ENCODE measurements at places on chromosomes 7 and 10.

GRCh38 chr7:27453702-27454405 is 208.8 kb downstream of the HIBADH start:
- DNase-seq, result no peak

DNA sequence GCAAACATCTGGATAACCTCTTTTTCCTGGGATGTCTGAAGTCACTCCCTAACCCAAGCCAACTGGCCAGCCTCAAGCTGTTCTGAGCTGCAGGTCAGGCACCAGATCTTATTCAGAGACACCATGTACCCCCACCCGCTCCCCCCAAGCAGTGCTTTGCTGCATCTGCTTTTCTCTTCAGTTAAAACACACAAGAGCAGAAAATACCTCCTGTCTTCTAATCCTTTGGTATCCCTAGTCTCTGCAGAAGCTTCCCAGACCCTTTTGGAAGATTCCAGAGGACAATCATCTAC is 3.0 kb downstream of the ZNF488 start:
- no peak for DNase-seq

DNA sequence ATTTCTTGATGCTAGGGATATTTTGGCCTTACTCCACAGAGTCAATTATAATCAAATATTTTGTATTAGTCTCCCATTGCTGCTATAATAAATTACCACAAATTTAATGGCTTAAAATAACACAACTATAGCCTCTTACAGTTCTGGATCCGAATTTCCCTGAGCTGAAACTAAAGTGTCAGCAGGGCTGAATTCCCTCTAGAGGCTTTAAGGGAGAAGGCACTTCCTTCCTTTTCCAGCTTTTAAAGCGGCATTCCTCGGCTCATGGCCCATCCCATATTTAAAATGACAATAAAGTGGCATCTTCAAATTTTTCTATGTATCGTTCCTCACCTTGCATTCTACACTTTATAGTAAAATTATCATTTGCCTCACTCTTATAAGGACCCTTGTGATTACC is 421.4 kb upstream of the ZWINT start:
- no peak for DNase-seq

GRCh38 chr10:20233423-20233822 is 417.2 kb downstream of the PLXDC2 start:
- DNase-seq, result no peak

GRCh38 chr10:74645692-74646091 is 180.7 kb upstream of the KAT6B start:
- no peak for DNase-seq

GRCh38 chr7:43694399-43694748 is 34.9 kb downstream of the COA1 start:
- peak; percentile 38 for DNase-seq

GRCh38 chr10:15695852-15696251 is 23.9 kb downstream of the ITGA8 start:
- DNase-seq, result no peak

DNA sequence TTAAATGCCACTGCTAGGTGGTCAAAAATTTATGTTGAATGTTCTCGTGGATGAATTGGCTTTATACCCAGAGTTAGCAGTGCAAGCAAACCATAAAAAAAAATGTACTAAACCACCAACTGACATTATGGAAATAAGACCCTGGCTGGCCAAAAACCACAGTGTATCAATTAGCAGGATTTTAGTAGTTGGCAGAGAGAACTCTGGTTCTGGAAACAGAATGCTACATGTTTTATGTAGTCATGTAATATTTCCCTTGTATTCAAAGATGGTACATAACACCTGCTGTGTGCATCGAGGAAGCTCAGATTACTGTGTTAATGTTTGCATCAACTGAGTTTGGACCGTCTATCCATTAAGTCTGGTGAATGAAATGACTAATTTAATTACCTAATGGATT is 618.5 kb downstream of the CCSER2 start:
- no peak for DNase-seq

DNA sequence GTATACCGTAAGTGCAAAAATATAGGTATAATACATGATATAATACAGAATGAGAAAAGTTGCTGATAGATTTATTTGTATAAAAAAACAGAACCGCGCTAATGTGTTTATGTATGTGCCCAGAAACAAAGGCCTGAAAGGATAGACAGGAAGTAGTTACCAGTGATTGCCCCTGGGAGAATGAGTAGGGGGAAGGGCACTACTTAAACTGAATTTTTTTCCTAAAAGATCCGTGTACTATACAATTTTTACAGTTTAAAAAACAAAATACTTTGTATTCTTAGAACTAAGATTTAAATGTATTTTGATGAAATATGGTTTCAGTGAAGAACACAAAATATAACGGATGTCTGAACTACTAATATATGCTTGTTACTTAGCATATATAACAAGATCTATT is 2.9 kb downstream of the IPMK start:
- DNase-seq, result no peak

DNA sequence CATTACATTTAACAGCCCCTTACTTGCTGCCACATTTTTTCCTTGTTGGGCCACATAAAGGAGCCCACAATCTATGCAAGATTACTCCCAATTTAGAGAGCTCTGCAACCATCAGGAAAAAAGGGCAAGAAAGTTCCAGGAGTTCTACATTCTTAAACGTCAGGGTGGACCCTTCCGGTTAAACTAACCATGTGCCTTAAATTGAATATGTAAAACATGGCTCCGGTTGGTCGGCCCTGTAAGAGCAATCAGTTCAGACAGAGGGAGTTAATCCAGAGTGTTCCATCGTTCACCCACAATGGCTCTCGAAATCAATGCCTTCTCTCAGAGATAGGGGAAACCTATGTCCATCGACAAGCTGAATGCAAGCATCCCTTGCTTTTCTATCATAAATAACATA is 253.7 kb upstream of the PFKP start:
- DNase-seq, result no peak

DNA sequence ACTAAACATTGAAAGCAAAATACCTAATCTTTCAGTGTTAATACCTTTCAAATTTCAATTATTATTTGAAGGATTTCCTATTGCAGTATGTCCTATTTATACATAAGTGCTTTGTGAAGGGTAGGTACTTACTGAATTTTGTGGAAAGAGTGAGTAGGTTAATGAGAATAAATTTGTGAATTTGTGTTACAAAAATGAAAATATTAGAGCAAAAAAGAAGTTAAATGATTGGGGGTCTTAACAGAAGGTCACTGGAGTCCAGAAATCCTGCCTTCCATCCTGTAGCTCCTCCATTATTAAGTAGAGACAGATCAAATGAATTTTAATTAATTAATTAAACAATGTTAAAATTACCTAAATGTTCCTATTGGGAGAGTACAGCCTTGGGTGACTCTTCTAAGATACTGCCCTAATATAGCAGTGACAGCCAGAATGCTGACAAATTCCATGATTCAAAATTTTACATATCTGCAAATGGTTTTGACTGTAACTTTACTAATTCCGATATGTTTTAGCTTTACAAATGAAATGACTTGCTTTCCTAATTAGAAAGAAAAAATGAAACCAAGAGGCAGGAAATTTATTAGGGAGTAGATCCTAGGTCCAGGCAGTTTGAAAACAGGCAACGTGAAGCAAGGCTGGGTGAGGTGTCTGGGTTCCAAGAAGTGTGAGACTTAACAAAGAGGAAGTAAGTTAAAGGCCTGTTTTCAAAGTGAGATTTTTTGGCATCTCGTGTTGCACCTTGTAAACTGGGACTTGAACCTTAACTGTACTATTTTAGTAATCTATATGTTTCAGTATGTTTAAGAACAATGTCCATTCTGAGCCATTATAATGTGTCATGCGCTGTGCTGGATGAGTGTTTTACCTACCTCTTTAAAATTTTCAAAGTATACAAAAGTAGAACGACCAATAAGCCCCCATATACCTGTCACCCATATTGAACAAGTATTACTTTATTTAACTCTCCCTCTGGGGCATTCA is 1.5 kb downstream of the PIK3CG start:
- DNase-seq, result no peak

GRCh38 chr10:30433306-30433729 is 666 bp upstream of the MAP3K8 start:
- DNase-seq, result peak; percentile 90

GRCh38 chr7:48505051-48505450 is 333.8 kb downstream of the ABCA13 start:
- DNase-seq, result no peak

DNA sequence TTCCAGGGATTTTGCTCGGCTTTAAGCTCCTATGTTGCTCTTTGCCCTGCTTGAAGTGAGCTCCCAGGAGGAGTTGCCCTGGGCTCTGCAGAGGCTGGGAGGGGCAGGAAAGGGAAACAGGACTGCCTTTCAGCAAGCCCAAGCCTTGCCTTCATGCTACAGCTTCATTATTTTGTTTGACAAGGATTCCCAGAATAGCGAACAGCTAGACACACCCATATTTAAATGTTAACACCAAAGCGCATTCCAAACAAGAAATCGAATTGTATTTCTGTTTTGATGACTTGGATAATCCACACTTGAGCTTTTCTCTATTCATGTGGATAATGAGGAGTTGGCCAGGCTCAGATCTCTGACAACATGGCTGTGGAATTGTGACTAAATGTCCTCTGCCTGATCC is 6.3 kb downstream of the KIAA1217 start:
- no peak for DNase-seq

- no peak for DNase-seq
Observed at GRCh38 chr10:59104186-59104585, 72.3 kb upstream of the PHYHIPL start.

DNA sequence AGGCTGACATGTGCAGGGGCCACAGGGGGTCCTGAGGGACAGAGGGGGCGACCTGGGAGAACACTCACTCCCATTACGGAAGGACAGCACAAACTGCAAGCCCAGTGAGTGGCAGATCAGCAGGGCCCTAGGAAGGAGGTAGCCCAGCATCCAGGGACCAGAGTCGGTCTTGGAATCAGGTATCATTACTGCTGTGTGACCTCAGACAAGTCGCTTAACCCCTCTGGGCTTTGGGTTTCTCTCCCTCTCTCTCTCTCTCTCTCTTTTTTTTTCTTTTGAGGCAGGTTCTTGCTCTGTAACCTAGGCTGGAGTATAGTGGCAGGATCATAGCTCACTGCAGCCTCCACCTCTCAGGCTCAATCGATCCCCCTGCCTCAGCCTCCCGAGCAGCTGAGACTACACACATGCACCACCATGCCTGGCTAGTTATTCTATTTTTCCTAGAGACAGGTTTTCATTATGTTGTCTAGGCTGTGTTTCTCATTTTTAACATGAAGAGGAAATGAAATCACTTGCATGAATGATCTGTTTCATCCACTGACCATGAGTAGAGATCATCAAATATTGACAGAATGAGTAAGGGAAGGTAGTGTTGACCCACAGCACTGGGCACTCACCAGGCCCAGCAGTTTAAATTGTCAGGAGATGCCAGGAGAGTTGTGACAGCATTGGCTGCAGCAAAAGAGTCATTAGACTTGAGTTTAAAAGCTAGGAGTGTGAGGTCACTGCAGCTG is 49.4 kb downstream of the BUB3 start:
- peak; percentile 67 for DNase-seq

GRCh38 chr10:30412901-30413300 is 21.1 kb upstream of the MAP3K8 start:
- DNase-seq, result no peak

GRCh38 chr10:69328380-69328735 is 50.1 kb downstream of the HK1 start:
- DNase-seq, result no peak

DNA sequence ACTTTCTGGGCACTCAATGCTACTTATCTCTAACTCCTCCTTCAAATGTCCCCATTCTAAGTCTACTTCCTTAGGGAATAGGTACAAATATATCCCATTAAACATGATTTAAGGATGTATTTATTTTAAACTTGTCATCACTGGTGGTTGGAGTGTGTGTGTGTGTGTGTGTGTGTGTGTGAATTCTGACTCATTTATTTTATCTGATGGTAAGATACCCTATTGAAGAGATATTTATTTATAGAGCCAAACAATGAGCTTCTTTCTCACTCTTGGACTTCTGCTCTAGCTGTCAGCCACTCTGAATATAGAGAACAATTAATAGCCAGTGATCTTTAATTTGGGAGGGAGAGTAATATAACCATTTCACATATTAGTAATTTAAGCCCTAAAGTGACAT is 17.8 kb upstream of the MAGI2 start:
- DNase-seq, result no peak

DNA sequence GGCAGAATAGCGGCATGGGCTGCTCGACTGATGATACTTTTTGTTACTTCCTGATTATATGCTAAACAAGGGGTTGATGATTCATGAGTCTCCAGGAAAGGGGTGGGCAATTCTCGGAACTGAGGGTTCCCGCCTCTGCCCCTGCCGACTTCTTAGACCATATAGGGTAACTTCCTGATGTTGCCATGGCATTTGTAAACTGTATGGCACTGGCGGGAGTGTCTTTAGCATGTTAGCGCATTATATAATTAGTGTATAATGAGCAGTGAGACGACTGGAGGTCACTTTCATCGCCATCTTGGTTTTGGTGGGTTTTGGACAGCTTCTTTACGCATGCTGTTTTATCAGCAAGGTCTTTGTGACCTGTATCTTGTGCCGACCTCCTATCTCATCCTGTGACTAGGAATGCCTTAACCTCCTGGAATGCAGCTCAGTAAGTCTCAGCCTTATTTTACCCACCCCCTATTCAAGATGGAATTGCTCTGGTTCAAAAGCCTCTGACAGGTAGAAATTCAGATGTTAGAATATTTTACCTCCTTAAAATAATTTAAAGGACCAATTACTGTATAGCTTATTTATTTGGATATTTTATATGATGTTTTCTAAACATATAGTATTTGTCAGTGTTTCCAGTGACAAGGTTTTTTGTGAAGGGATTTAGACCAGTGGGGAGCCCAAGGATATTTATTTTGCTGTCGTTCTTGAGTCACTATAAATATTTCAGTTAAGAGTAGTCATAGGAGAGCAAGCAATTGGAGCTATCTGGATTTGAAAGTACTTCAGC is 90.1 kb upstream of the PIK3CG start:
- peak; percentile 94 for DNase-seq

DNA sequence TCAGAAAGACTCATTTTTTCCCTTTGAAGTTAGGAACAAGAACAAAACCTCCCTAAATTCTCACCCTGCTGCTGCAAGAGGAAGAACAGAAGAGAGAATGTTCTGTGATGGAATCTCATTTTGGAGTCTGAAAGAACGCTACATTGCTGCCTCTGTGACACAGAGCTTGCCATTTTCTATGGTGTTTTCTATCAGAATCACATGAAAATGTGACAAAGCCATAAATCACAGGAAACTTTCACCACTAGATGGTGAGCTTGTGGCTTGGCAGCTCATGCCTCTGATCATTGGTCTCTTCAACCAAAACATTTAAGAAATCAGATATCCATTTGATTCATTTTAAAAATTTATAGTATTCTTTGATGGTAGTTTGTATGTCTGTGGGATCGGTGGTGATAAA is 82.9 kb downstream of the CADPS2 start:
- DNase-seq, result no peak

GRCh38 chr7:144032985-144033709 is 15.6 kb upstream of the OR2A5 start:
- no peak for DNase-seq

DNA sequence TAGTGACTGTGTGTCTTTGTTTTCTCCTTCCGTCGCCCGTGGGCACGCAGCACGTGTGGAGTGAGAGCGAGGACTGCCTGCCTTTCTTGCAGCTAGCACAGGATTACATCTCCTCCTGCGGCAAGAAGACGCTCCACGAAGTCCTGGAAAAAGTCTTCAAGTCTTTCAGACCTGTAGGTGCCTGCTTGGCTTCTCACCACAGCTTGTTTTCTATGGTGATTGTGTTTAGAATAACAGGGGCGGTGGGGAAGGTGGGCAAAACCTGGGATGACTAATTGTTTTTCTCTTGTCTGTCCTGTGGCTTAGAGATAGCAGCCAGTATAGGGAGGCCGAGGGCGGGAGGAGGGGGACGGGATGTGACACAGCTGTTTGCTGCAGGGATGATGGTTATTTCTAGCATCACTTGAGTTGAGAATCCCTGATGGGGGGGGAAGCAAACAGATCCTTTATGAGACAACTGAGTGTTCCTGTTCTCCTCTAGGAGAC is 11.4 kb downstream of the MTURN start:
- no peak for DNase-seq

Data from A549 (cell line).